Skeletal muscle cell (primary cell): ENCODE measurements at places on chromosomes 4 and X.

DNA sequence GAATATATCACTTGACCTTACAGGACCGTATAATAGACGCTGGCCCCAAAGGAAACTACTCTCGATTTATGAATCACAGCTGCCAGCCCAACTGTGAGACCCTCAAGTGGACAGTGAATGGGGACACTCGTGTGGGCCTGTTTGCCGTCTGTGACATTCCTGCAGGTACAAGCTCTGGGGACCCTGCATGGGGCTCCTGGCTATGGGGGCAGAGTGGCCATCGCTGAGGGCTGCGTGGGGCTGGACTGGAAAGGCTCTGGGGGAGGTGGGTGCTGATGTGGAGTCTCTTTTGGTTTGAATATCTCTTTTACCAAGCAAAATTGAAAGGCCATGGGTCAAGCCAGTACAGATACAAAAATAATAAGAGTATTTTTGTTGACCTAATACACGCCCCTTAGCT lies 33.9 kb downstream of the NELFA start:
- DNase-seq, result no peak

- no peak for DNase-seq
These were observed 108.0 kb downstream of the ANAPC4 start for GRCh38 chr4:25485104-25485503.

- peak; percentile 84 for DNase-seq
These were observed 3.4 kb downstream of the TFE3 start for GRCh38 chrX:49039598-49040375.

- no peak for DNase-seq
These were observed 74.4 kb downstream of the SEC24D start for GRCh38 chr4:118761397-118762016.

DNA sequence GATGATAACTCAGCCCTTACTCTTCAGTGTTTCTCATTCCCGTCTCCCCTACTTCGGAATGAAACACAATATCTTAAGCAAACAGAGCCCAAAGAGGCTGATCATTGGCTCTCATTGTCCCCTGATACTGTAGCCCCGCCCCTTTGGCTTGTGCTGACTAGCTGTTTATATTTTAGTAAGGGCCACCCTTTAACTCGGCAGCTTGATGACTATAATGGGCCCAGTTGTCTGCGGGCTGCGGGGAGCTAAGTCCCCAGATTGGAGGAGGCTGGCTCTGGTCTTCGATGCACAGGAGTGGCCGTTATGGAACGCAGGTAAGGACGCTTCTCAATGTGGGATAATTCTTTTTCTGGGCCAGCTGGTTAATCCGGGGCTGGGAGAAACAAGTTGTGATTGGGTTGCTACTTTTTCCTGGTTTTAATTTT lies at the start of gene TRIM2:
Gene TRIM2 (plus strand): TSS at position 197 of the 425 bp plus-strand sequence. CDS start 88 bp downstream, at position 285.
- peak; percentile 52 for DNase-seq

- no peak for DNase-seq
These were observed 110.8 kb upstream of the PAQR3 start for GRCh38 chr4:79049840-79050540.

- DNase-seq, result no peak
These were observed 49.3 kb upstream of the CD40LG start for GRCh38 chrX:136598631-136599030.

DNA sequence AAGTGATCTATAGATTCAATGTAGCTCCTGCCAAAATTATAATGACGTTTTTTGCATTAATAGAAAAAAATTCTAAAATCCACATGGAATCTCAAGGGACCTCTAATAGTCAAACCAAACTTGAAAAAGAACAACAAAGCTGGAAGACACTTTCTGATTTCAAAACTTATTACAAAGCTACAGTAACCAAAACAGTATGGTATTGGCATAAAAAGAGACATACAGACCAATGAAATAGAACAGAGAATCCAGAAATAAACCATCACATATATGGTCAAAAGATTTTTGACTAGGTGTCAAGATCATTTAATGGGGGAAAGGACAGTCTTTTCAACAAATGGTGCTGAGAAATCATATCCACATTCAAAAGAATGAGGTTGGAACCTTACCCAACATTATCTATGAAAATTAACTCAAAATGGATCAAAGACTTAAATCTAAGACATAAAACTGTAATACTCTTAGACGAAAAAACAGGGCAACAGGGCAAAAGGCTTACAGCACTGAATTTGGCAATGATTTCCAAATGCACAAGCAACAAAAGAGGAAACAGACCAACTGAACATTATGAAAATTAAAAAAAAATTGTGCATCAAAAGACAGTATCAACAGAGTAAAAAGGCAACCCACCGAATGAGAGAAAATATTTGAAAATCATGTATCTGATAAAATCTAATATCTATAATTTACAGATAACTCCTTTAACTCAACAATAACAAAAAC lies 3.9 kb downstream of the FBXO8 start:
- no peak for DNase-seq

GRCh38 chr4:40437741-40438383 lies 102.7 kb downstream of the CHRNA9 start:
- no peak for DNase-seq

- no peak for DNase-seq
These were observed 84.1 kb downstream of the MSN start for GRCh38 chrX:65751519-65751918.

- no peak for DNase-seq
These were observed 61.4 kb downstream of the WFS1 start for GRCh38 chr4:6331018-6331417.

GRCh38 chrX:69268611-69269010 lies 103.4 kb upstream of the PJA1 start:
- no peak for DNase-seq

GRCh38 chr4:149949381-149949780 lies 128.9 kb upstream of the DCLK2 start:
- no peak for DNase-seq

- no peak for DNase-seq
These were observed 783.5 kb downstream of the PCDH18 start for GRCh38 chr4:136748773-136749172.

GRCh38 chr4:125420526-125420925 lies 105.8 kb downstream of the FAT4 start:
- no peak for DNase-seq

DNA sequence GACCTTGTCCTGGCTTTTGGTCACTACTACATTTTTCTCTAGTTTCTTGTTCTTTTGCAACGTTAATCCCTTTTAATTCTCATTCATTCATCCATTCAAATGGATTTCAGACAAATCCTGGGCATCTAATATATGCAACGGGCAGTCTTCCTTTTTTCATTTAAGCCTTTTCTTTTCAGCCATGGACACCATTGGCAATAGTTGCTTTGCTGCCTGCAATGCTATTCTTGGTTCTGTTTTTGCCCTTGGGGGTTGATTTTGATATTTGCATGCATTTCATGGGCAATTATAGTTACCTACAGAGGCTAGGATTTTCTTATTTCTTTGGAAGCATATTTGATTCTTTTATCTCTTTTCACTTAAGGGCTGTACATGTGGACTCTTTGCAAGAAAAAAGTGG lies 180.5 kb upstream of the ARX start:
- no peak for DNase-seq

- no peak for DNase-seq
These were observed 65.7 kb downstream of the SERPINA7 start for GRCh38 chrX:105972690-105973386.

DNA sequence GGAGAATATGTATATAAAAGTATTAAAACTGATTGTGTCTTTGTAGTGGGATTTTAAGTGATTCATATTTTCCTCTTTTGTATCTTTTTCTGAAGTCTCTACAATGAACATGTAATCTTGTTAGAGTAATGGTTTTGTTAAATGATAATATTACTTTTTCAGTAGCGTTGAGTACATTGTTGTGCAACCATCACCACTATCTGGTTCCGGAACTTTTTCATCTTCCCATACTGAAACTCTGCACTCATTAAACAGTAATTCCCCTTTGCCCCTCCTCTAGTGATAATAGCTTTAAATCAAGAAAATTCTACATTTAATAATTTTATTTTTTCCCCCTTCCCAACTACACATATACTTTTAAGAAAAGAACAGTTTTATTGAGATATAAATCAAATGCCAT lies 23.3 kb downstream of the SHROOM3 start:
- DNase-seq, result no peak

DNA sequence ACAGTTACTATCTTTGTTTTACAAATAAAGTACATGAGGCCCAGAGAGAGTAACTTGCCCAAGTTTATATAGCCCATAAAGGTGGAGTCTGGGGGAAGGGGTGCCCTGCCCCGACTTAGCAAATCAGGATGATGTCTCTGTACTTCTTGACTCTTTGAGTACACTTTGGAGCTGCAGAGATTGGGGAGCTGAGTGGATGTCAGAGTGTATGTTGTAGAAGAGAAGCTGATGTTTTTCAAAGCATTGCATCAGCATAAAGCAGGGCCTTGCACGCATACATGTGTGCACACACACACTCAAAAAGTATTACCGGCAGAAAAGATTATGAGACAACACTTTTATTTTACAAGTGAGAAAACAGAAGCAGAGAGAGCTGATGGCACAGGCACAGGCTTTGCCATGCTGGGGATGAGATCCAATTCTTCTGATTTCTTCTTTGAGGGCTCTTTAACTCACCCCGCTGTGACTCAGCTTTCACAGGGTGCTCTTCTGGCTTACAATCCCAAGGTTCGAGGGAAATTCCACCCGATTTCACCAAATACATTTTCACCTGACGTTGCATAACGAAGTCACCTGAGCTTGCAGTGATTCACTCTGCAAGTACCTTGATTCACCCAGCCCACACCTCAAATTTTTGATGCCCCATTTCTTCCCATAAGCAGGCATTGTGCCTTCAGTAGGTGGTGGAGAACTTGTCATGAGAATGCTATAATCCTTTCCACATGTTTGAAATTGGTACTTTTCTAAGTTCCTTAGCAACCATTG lies 292.8 kb upstream of the BOD1L1 start:
- no peak for DNase-seq

GRCh38 chr4:149766135-149766534 lies 49.5 kb downstream of the IQCM start:
- DNase-seq, result no peak

DNA sequence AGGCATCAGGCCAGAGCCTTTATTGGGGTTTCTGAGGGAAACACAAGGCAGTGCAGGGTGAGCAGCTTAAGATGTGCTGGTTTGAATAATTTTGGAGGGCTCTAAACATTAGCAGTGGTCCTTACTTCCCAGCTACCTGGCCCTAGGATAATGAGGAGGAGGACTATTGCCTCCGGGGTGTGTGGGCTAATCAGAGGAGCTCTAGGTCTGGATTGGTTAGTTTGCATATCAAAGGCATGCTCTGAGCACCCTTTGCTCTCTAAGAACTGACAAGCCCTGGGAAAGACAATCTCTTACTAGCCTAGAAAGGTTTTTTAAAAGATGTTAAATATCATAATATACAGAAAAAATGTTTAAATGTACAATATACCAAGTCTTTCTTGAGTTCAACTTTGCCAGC lies 58.4 kb downstream of the RXFP1 start:
- DNase-seq, result no peak

DNA sequence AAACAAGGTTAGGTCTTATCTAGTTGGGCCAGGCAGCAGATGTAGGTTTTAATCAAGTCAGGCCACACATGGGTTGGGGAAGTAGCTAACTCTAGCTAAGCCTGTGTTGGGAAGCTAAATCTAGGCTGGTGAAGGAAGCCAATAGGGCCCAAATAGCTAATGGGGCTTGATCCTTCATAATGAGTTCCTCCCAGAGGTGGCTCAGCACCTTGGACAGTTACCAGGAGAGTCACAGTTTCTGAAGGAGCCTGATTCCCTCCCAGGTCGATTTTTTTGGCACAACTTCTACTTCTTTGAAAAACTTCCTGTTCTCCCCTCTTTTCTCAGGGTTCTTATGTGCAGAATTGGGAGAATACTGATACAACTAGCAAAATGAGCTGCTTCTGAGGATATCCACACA lies 242.5 kb upstream of the PRPS2 start:
- no peak for DNase-seq

GRCh38 chr4:52853351-52853750 lies 8.8 kb upstream of the RASL11B start:
- DNase-seq, result no peak

DNA sequence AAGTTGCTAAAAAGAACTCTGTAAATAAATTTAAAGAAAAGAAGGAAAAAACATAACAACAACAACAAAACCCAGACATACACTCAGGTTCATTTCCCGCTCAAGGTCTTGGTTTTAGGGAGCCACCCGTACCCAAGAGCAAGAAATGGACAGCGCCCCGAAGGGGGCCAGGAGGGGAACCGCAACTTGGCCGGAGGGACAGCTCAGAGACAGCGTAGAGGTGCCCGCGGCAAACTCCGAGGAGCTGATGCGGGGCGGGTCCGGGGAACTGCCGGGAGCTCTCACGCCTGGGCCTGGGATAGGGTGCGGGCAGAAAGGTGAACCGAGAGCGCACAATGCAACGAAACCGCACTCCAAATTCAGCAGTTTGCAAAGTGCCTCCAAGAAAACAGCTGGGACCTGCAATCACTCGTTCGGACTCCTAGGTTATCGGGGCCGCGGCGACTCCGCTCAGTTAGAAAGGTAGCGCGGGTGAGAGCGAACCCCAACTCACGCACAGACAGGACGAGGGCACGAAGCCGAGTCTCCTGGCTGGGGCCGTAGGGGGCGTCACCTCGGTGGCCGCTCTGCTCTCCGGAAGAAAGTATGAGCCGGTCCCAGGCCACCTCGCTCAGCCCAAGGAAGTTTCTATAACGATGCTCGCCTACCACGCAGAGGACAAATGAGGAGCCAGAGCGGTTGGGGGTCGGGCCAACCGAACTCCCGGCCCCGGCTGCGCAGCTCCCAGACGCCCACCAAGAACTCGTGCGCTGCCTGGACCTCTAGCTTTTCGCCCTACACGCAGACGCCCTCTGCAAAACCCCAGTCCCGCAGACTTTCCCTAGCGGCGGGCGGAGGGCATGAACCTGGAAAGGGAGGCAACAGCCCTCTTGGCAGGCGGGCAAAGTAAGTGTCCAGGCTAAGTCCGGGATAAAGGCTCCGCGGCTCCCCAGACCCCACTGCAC lies 1.4 kb downstream of the NDNF start:
- no peak for DNase-seq

DNA sequence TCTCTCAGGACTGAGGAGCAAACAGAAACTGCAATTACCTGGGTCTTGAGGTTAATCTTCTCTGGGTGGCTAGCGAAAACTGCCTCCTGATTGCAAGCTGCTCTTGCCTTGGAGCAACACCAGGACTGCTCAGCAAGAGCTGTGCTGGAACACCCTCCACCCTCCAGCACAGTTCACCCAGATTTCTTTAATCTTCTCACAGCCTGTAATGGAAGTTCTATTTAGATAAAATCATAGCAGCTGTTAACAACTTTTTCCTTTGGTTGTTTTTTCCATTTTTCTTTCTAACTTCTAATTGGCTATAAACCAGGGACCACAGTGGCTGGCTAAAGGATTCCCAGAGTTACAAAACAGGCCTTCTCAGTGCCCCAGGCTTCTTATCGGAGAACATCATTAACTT lies 36.3 kb downstream of the OPHN1 start:
- no peak for DNase-seq

GRCh38 chrX:87236830-87237440 lies 280.7 kb upstream of the KLHL4 start:
- DNase-seq, result no peak
